IPS-NIHi11 (cell line): ENCODE measurements at places on chromosomes 7 and 10.
A peak's percentile ranks its signal among the peaks of the same experiment; 100 is the strongest.

- no peak for DNase-seq
These were observed 224.9 kb downstream of the ACTR3B start for GRCh38 chr7:152984421-152984820.

DNA sequence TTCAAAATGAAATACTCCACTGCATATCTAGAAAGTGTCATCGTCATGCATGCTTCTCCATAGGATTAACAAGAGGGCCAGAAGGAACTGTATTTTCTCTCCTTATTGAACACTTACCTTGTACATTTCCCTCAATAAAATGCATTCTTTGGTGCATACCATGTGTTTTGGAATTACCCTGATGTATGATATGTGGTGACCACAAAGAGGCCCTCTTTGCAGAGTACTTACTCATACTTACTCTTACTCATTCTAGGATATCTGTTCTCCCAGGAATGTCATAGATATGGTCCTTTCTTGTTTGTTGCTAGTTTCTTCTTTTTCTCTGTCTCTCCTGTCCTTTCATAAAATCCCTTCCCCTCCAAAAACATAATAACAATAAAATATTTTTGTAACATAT, 1087.1 kb upstream of the POT1 start:
- DNase-seq, result no peak

- peak; percentile 65 for DNase-seq
These were observed 61.2 kb downstream of the DNAJB6 start for GRCh38 chr7:157397731-157398691.

- DNase-seq, result peak; percentile 31
These were observed 6.5 kb upstream of the RBM20 start for GRCh38 chr10:110637558-110638053.

- DNase-seq, result no peak
These were observed 28.7 kb downstream of the ZNF777 start for GRCh38 chr7:149432121-149432691.

DNA sequence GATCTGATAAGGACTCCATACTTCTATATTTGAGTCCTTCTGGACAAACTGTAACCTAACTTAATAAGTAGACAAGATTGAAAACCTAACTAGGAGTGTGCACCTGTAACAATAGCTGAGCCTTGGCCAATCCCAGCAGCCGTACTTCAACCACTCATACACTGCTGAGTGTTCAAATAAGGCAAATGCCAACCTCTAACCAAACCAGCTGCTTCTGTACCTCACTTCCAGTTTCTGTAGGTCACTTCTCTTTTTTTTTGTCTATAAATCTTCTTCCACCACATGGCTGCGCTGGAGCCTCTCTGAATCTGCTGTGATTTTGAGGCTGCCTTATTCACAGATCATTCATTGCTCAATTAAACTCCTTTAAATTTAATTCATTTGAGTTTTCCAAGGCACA, 753.2 kb downstream of the DNAJB9 start:
- DNase-seq, result no peak

DNA sequence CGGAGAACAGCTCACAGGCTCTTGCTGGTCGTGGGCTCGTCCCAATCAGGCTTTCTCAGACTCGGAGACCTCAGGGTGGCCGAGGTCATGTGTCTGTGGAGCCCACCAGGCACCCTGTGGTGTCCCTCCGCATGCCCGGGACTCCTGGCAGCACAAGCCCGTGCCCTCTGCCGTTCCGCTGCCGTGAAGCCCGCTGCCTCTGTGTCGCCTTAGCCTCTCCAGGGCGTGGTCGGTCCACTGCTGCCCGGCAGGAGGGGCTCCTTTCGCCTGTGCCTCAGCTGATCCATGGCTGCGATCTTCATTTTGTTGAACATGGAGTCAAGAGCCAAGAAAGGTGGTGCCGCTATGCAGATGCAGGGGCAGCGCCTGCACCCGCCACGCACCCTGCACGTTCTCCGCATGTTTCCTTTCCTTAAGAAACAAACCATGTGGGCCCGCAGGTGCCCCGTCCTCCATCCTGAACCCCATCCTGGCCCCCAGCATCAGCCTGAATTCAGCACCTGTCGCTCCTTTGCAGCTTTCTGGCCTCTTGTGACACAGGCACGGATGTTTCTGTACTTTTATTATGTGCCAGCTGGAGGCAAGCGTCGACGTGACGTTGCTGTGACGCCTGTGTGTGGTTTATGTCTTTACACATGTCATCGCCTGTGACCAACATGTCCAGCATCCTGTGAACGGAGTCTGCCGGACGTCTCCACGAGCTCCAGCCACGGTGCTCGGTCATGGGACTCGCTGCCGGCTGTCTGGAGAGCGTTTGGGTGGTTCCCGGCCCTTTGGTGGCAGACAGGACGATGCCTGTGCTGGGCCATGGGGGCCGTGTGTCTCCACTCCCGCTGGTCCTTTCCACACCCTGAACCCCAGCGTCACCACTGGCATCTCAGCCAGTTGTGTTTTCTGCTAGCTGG, 69.9 kb downstream of the NKX6-2 start:
- DNase-seq, result no peak

DNA sequence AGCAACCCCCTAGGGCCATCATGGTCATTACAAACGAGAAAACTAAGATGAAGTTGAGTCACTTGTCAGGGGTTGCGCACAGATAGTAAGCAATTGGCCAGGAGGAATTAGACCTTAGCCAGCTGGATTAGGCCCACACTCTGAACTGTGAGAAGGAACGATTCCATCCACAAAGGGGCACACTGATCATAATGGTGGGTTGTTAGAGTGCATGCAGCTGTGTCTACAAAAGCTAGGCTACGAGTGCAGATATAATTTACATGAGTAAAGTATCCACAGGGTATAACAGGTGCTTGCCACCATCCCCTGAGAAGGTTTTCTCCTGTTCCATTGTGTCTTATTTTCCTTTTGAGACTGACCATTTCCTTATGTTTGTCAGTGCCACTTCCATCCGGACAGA, 16.6 kb upstream of the FAM170B start:
- DNase-seq, result no peak

GRCh38 chr7:148849393-148850098, 34.5 kb downstream of the EZH2 start:
- no peak for DNase-seq

GRCh38 chr7:40194745-40195144, 59.9 kb downstream of the SUGCT start:
- DNase-seq, result no peak

DNA sequence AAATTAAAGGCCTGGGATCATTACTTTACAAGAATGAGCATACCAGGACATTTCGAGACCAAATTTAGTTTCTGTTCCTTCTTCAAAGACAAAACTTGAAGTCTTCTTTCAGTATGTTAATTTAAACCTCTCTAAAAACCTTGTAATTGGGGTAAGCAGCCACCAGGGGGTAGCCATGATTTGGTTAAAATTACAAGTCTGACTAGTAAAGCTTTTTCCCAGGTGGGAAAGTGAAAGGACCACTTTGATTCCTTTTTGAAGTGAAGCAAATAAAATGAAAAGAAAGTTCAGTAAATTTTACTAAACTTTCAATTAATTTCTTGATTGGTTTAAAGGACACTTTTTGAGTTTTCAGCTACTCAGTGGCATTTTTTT, 294.3 kb downstream of the BBS9 start:
- DNase-seq, result peak; percentile 17

DNA sequence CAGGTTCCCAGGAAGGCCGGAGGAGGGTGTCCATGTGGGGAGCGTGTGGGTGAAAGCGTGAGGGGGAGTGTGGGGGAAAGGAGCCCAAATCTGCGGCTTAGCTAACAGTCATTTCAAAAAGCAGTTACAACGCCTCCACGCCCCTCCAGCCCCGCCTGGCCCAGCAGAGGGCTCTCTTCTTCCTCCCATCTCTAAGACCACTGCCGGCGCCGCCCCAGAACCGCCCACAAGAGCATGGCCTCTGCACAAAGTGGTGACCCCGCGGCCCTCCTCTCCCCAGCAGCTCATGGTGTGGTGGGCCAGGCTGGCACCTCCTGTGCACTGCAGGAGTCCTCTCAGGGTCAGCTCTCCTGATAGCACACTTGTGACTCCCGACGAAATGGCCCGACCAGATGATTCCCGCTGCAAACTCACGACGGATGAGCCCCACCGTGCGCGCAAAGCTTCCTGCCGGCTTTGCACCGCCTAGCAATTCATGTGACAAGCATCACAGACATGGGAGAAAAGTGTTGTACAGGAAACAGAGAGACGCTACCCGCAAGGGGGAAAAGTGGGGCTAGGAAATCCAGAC, 12.4 kb upstream of the HUS1 start:
- DNase-seq, result peak; percentile 79

GRCh38 chr7:1300206-1300605, 67.5 kb downstream of the UNCX start:
- DNase-seq, result no peak

DNA sequence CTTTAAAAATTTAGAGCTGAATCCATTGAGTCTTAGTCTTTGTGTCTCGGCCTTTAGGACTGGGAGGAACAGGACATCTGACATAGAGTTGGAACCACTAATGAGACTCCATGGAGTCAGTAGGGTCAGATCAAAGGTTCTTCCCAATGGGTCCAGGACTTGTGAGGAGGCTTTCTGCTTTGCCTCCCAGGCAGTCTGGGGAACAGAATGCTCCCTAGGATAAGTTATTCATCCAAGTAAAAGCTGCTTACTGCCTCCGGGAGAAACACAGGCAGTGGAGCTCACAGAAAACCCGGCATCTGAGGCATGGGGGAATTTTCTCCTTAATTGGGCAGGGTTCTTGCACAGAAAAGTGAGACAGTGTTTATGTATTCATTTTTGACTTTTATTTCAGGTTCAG, 216.4 kb downstream of the SEC23IP start:
- DNase-seq, result no peak

DNA sequence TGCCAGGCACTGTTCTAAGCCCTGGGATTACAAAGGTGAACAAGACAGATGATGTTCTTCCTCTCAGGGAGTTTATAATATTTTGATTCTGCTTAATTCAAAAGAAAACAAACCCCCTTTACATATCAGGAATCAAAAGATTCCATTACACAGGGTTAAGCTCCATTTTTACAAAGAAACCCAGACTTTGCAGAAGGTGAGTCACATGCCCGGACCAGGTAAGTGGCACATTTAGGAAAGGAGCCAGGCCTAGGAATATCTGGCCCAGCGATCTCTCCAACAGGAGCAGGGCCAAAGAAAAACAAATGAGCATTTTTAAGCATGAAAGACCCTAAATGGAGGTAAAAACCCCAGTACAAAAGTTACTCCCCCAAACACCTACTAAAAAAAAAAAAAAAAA, 1.1 kb downstream of the STN1 start:
- DNase-seq, result no peak

- peak; percentile 56 for DNase-seq
These were observed 259.8 kb downstream of the GLI3 start for GRCh38 chr7:41977151-41977651.

DNA sequence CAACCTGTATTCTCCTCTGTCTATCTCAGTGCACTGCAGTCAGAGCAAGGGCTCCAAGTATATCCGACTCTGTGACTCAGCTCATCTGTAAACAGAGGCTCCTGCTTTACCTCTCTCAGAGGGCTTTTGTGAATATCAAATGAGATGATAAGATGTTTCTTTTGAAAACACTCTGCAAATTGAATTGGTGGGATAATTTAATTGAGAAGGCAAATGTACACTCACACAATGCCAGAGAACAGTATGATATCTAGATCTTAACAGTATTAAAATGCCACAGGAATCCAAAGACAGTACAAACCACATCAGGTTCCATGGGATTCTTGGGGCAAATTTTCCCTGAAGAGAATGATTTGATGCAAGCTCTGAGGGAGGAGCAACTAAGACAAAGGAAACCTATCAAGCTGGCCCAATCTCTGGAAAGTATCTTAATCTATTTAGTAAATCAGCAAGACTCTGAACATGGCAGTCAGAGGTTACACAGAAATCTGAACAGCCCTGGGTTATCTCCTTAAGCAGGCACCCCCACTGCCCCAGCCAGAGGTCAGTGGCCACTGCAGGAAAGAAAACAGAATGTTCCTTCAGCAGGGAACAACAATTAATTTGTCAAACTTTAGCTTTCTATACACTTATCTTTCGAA, 45.9 kb downstream of the DOCK4 start:
- DNase-seq, result no peak
